ENCODE measurements at places on chromosomes 2 and 18. TPM values are rescaled to one million over a fixed set of nuclear protein-coding genes. Genes with fewer than 3 reads are reported as not detected.

HAAO gene
- 0.47 TPM for total RNA-seq

NEURL3 gene
- total RNA-seq = 0.08 TPM

LYG1 gene
- total RNA-seq = not detected

ITGB6 gene
- 0.15 TPM for total RNA-seq

PJVK gene
- 0.60 TPM for total RNA-seq

TBR1 gene
- total RNA-seq = not detected

CCDC150 gene
- 2.7 TPM for total RNA-seq

SERPINB11 gene
- 0.12 TPM for total RNA-seq

C2orf80 gene
- total RNA-seq = not detected

C2orf66 gene
- total RNA-seq = 0.08 TPM

WNT10A gene
- not detected for total RNA-seq

ANKRD29 gene
- total RNA-seq = 0.60 TPM

CCBE1 gene
- total RNA-seq = 31.9 TPM

CXCR2 gene
- total RNA-seq = not detected

PRKAG3 gene
- 4.1 TPM for total RNA-seq

CFAP53 gene
- 0.38 TPM for total RNA-seq

DSEL gene
- 30.7 TPM for total RNA-seq

SERPINB10 gene
- not detected for total RNA-seq

BMP10 gene
- not detected for total RNA-seq

ARID5A gene
- 8.7 TPM for total RNA-seq

REEP1 gene
- total RNA-seq = not detected

ADGRF3 gene
- under 0.01 TPM for total RNA-seq

PDE11A gene
- not detected for total RNA-seq

ABHD1 gene
- 0.08 TPM for total RNA-seq

MYO5B gene
- total RNA-seq = 0.53 TPM

NCL gene
- 251 TPM for total RNA-seq

ERMN gene
- total RNA-seq = not detected

ASB3 gene
- total RNA-seq = 26.2 TPM

LRATD1 gene
- total RNA-seq = 0.47 TPM

TTC31 gene
- 7.8 TPM for total RNA-seq

Data from smooth muscle cell of the coronary artery (primary cell).